T-helper 9 cell (primary cell): ENCODE measurements at places on chromosomes 13 and 19.

DNA sequence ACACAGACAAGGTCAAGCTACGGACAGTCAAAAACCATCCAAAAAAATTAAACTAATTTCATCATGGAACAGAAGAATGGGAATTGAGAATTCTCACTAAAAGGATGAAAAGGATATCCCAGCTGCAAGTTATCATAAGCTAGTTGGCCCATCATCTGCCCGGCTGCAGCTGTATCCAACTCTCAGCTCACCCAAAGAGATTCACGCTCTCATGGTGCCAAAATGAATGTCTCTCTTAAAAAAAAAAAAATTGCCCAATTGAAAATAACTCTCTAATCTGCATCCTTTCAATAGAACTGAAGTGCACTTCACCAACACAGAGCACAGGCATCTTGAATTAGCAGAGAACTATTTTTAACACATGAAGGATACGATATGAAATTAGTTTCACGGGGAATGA is 20.0 kb downstream of the ENOX1 start:
- no peak for DNase-seq

DNA sequence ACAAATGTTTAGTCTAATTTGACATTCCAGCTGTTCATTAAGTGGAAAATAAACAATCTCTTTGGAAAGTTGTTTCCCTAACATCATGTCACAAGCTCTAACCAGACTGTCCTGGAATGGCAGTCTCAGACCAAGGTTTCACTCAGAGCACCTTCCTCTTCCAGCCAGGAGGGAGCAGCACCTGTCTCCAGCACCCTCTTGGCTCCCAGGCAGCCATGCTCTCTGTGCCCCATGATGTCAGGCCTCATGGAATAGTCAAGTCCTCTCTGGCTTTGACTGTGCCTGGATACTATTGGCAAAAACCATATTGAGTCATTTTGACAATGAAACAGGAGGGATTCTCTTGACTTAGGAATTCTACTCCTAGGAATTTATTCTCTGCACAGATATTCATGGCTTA is 171.4 kb downstream of the OXGR1 start:
- DNase-seq, result no peak

DNA sequence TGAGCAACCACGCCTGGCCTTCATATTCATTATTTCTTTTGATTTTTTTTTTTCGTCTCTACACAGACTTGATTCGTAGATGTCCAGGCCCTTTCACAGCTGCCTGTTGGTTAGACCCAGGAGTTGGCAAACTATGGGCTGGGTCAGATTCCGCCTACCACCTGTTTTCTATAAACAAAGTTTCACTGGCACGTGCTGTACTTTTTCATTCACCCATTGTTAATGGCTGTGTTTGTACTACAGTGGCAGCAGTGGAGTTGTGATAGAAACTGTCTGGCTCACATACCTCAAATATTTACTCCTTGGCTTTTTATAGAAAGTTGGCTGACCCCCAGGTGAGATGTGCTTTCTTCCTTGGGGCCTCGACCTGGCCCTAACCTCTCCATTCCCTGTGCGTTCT is 72.9 kb upstream of the TEX29 start:
- no peak for DNase-seq

DNA sequence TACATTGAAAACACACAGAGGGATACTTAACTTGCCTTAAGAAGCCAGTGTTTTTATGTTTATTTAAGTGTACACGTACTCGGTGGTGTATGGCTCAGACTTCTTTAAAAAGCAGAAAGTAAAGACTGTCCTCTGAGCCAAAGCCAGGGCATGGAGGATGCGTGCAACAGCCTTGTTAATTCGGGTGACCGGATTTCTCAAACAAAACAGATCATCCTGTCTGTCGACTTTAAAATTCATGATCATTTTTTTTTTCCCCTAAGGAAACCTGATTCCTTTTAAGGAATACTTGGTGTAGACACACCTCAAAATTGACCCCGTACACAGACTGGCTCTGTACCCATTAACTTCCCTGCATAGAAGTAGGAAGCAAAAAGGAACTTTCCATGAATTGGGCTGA is 124.7 kb upstream of the RNF113B start:
- DNase-seq, result no peak

DNA sequence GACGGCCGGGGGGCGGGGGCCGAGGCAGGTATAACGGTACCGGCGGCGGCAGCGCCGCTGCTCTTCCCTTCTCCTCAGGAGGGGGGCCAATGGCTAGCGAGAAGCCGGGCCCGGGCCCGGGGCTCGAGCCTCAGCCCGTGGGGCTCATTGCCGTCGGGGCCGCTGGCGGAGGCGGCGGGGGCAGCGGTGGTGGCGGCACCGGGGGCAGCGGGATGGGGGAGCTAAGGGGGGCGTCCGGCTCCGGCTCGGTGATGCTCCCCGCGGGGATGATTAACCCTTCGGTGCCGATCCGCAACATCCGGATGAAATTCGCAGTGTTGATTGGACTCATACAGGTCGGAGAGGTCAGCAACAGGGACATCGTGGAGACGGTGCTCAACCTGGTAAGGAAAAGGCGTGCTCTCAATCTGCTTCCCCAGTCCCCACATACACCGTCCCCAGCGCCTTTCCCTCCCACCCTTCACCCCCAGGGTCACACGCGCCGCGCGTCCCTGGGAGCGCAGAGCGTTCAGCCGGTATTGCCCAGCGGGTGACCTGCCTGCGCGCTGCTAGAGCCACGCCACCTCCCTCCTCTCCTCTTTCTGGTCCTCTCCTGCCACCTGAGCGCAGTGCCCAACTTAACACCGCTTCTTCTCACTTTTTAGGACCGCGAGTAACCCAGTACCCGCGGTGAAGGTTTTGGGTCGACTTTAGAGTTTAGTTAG is 814 bp downstream of the NBEA start:
- DNase-seq, result no peak

- DNase-seq, result no peak
Measured at GRCh38 chr19:41206926-41207750, 11.9 kb upstream of the AXL start.

- DNase-seq, result no peak
Measured at GRCh38 chr19:4181053-4181508, 1.3 kb downstream of the SIRT6 start.

DNA sequence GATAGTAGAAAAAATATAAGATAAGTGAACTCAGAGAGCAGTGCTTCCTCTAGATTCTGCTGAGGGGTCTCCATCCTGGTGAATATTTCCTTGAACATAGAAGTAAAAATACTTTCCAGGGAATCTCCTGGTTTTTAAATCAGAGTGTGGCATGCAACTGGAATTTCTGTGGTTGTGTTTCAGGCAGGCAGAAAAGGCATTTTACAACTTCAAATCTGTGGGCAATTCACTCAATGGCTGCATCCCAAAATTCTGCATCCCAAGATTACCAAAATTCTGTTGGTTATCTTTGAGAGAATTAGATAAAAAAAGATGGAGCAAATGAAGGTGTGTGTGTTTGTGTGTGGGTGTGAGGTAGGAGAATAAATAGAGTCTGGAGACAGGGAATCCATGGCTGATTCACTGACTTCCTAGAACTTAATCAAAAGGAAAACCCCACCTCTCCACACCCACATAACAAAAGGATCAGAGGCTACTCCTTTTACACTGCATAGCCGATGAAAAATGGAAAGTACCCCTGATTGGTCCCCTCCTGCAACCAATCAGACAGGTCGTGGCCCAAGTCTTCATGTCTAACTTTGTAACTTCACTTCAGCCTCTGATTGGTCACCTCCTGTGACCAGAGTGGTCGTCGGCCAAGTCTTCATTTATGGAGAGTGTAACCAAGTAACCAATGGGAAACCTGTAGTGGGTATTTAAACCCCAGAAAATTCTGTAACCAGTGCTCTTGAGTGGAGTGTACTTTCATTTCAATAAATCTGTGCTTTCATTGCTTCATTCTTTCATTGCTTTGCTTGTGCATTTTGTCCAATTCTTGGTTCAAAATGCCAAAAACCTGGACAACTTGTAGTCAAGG is 112.8 kb downstream of the DLEU7 start:
- DNase-seq, result no peak
